ENCODE measurements at places on chromosomes 13 and 19.

GRCh38 chr19:21856773-21857514 is 21.0 kb upstream of the ZNF43 start:
- DNase-seq, result no peak

GRCh38 chr19:51441410-51442390 is 16.6 kb downstream of the SIGLEC8 start:
- DNase-seq, result peak; percentile 91

DNA sequence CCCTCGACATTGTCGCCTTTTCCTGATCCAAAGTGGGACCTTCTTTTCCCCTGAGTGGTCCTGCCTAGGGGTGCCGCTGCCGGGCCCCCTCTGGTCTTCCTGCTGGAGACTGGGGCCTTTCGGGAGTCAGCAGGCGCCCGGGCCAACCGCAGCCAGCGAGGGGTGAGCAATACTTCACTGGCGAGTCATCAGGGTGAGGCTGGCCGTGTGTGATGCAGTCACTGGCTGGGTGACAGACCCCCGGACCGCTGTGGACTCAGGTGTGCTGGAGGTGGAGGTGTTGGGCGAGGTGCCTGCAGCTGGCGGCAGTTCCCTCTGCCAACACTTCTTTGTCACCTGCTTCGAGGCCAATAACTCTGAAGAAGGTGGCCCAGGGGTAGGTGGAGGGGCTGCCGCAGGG is 1.5 kb upstream of the CGB5 start:
- no peak for DNase-seq

GRCh38 chr19:18756896-18757295 is 34.2 kb downstream of the COMP start:
- DNase-seq, result no peak

GRCh38 chr13:113158946-113159345 is 498 bp downstream of the PROZ start:
- no peak for DNase-seq

GRCh38 chr19:30672926-30673325 is 300.7 kb downstream of the ZNF536 start:
- no peak for DNase-seq

DNA sequence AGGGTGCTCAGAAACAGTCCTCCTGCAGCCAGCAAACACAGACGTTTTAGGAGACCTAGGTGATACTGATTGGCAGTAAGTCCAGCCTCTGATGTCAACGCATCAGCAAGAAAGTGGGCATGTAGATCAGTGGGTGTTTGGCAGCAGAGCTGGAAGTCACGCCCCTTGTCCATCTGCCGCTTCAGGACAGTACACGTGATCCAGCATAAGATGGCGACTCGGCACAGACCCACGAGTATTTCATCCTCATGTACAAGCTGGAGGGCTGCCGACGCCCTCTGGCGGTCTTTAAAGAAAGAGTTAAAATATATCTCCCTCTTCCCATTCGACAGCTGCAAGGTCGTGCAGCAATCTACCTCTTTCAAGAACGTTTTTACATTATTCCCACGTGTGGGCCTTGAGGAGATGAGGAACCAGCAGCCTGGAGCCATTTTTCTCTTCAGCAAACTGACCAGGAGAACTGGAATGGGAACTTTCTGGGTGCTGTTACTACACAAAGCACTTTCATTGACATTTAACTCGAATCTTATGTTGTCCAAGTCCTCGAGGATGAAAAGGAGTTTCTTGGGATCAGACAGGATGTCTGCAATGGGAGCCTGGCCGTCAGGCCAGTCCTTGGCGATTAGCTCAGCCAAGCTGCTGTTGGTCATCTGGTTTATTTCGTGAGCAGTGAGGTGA is 22.3 kb downstream of the NLRP11 start:
- peak; percentile 57 for DNase-seq

DNA sequence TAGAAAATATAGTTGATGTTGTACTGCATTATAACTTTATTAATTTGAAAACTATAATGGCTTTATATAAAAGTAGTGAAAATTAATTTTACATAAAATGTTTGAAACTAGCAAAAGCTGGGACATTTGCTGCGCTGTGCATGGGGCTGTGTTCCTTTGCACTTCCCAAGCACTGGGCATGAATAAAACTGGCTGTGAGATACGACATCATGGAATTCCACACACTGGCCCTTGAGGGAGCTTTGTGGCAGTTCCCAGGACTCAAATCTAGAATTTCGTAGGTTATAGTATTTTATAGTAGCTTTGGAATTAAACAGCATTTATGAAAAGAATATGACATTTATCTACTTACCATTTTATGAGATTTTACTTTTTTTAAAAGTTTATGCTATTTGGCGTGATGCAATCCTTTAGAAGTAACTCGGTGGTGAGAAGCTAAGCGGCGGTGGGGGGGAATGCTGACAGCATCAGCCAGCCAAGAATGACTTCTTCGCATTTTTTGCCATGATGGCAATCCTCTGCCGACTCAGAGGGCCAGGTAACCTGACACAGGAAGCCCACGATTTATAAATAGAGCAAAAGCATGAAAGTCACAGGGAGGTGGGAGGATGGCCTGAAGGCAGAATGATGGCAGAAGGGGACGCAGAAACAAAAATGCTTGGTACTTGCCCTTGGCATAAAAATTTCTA is 553.5 kb downstream of the MYO16 start:
- DNase-seq, result no peak

- DNase-seq, result peak; percentile 35
Measured at GRCh38 chr19:41027273-41027967, 36.3 kb downstream of the CYP2B6 start.

DNA sequence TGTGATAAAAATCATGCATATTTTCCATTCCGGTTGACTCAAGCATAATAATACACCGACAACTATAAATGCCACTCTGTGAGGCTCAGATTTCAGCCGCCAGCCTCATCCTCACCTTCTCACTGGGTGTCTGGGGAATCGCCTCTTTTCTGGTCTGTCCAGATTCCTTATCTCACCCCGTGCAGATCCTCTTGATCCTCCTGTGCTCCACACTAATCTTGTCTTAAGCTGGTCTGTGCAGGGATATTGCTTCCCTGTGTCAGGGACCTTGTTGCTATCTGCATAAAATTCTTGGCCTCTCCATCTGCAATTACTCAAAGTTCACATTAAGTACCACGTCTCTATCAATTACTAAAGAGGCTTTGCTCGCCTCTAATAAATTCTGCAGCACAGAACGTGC is 116.6 kb upstream of the SPACA7 start:
- no peak for DNase-seq

- no peak for DNase-seq
Measured at GRCh38 chr13:40158218-40158617, 502.8 kb downstream of the COG6 start.

DNA sequence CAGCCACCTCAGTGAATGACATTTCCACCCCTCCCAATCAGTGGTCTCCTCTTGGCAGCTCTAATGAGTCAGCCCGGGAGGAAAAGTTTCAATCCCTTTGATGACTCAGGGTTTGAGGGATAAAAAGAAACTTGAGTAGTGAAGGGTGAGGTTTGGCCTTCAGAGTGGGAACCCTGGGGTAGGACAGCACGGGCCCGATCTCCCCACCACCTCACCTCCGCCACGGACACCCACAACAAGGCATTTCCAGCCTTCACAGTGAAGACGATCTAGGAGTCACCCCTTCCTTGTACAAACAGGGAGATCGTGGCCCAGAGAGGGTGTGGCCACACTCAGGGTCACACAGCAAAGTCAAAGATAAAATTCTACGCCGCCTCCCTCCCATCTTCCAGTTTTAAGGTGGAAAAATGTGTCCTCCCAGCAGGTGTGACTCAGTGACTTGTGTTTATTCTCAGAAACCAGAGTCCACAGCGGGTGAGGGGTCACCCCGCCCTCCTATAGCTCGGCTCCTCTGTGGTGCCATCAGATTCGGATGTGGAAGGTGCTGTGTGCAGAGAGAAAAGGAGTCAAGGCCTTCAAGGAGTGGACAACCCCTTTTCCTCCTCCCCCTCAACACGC is 12.3 kb downstream of the CIB3 start:
- peak; percentile 65 for DNase-seq

DNA sequence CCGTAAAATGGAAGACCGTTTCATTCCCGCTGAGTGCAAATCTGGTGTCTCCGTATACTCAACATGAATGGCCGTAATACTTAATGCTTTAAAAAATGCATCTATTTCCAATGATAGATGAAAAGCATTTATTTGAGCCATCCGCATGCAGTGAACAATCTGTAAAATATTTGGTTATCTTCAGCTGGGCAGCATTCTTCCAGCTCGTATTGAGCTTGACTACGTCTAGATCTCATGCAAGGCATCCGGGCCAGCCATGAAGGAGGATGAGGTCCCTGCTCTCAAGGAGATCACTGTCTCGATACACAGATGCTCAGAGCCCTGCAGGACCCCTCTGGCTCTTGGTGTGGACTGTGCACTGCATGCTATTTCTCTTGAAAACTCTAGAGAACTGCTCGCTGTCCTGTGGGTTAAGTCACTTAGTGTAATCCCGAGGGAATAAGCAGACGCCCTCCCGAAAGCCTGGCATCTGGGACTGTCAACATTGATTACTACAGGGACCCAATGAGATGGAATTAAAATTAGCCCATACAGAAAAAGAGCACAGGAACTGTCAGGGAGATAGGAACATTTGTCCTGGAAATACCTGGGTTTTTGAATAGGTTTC is 112.4 kb upstream of the RNF113B start:
- DNase-seq, result no peak

DNA sequence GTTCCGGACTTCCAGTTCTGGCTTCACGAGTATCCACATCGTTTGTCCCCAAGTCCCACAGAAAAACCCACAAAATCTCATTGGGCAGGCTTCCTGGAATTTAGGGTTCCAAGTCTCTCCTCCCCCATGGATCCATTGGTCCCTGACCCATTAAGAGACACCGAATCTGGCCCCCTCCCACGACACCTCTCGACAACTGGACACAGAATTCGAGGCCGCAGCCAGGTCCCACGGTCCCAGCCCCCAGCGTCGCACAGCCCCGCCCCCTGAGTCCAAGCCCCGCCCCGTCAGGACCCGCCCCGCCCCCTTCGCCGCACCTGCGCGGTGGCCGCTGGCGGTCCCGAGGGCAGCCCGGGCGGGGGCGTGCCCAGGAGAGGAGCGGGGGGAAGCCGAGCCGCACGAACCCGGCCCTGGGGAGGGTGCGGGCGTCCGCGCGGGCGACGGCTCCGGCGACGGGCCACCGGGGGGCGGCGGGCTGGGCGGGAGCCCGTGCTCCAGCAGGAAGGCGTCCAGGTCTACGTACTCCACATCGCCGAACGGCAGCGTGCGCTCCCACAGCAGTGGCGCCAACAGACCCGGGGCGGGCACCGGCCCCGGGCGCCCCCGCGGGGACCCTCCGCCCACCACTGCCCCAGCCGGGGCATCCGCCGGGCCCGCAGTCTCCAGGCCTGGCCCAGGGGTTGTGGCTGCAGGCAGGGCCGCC is 1.8 kb downstream of the DBP start:
- peak; percentile 91 for DNase-seq

GRCh38 chr13:49869519-49869918 is 66.6 kb downstream of the SPRYD7 start:
- DNase-seq, result no peak

DNA sequence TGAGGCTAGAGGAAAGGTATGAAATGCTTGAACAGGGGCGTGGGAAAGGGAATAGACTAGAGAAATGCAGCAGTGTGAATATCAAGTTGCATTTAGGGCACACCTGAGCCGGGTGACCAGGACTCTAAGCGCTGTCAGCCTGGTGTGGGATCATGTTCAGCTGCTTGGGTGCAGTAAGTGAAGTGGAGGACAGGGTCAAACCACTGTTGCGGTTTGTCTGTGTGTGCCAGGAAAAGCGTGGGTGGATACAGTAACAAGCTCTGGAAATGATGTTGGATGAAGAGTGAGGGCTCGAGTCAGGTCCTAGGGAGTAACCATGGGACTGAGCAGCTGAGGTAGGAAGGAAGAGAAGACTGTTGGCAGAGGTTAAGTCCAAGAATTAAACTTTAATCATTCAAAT is 15.8 kb downstream of the DGKH start:
- DNase-seq, result no peak

DNA sequence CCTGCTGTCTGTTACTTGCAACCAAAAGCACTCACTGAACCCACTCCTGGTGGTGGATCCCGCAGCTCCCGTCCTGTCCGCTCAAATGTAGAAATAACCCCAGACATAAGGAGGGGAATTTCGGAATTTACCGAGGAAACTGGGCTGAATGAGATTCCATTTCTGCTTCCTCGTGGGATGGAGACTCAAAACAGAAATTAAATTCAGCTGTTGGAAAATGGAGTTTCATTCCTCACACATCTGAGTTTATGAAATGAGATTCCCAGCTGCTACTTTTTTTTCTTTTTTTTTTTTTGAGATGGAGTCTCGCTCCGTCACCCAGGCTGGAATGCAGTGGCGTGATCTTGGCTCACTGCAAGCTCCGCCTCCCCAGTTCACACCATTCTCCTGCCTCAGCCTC is 44.3 kb downstream of the COLGALT1 start:
- DNase-seq, result no peak

DNA sequence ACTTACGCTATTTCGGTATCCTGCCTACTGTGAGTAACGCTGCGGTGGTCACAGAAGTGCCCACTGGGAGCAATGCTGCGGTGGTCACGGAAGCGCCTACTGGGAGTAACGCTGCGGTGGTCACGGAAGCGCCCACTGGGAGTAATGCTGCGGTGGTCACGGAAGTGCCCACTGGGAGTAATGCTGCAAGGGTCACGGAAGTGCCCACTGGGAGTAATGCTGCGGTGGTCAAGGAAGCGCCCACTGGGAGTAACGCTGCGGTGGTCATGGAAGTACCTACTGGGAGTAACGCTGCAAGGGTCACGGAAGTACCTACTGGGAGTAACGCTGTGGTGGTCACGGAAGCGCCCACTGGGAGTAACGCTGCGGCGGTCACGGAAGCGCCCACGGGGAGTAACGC is 52.1 kb upstream of the SOX1 start:
- no peak for DNase-seq

- DNase-seq, result peak; percentile 96
Measured at GRCh38 chr19:4182084-4182810, at the start of the genes ANKRD24 and SIRT6. ANKRD24 (plus strand) TSS chr19:4182689; CDS start chr19:4186426, 3,737 bp downstream. SIRT6 (minus strand) TSS chr19:4182563; CDS start chr19:4182539, 24 bp downstream.

GRCh38 chr13:35765366-35765765 is 288.9 kb upstream of the MAB21L1 start:
- DNase-seq, result no peak

- DNase-seq, result no peak
Measured at GRCh38 chr19:46351241-46352041, 4.6 kb downstream of the PPP5C start.

DNA sequence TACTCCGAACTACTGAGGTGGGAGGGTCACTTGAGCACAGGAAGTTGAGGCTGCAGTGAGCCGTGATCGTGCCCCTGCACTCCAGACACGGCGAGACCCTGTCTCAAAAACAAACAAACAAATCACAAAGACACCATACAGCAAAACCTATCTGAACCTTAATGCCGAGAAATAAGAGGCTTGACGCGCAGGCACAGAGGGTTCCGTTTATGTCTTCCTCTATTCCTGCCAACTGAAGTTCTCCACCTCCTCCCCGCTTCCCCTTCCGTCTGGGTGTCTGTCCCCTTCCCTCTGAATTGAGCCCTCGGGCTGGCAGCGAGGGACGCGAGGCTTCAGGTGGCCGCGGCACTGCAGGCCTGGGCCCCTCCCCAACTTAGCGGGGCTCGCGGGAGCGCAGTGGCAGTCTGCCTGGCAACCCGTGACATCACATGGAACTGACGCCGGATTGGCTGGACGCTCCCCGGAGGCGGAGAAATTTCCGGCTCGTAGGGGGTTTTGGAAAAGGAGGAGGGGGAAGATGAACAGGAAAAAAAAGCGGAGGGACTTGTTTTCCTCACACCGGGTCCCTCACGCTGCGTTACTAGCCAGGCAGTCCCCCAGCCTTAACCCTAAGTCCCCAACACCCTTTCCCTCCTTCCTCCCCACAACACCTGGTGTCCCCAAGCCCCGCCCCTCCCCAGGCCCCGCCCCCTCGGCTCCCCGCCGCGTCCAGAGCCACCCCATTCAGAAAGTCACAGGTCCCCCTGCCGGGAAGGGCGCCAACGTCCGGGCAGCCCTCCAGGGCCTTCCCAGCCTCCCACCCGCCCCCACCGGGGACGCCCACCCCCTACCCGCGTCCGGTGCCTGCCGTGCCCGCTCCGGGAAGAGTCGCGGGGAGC is 1.1 kb upstream of the MYBPC2 start:
- peak; percentile 98 for DNase-seq
